Activated T-cell treated with anti-CD3 and anti-CD28 coated beads, Interleukin-2, amount 50 U/mL, for 48 hours (primary cell): ENCODE measurements at places on chromosomes 5 and 9.

DNA sequence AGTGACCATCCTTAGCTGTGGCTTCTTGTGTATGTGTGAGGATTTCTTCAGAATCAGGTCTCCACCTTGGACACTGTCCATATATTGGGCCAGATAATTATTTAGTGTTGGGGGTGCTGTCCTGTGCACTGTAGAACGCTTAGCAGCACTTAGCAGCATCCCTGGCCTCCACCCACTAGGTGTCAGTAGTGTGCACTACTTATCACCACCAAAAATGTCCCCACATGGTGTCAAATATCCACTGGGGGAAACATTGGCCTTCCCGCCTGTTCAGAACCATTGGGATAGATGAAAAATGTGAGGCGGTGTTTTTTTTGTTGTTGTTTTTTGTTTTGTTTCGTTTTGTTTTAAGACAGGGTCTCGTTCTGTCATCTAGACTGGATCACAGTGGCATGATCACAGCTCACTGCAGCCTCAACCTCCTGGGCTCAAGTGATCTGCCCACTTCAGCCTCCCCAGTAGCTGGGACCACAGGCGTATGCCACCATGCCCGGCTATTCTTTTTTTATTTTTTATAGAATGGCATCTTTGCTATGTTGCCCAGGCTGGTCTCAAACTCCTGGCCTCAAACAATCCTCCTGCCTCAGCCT, 67.7 kb downstream of the TENT4A start:
- peak; percentile 48 for DNase-seq

DNA sequence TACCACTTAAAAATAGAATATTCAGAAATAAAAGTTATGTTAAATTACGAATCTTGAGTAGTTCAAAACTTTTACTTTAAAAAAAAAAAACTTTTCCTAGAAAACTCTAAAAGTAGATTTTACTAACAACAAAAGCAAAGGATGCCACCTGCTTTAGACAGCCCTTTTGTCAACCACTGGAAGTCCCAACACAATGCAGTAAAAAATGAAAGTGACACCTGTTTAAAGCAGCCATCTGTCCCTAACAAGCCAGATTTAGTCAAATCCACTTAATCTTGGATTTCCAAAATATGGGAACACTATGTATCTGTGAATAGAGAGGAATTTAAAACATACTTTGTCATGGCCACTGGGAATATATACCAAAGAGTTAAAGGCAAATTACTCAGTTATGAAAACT, 3.8 kb downstream of the RFX3 start:
- DNase-seq, result no peak

- DNase-seq, result peak; percentile 72
Observed at GRCh38 chr5:177312649-177313181, 1.0 kb upstream of the MXD3 start.

- DNase-seq, result no peak
Observed at GRCh38 chr5:25451294-25451693, 806.5 kb upstream of the CDH10 start.

DNA sequence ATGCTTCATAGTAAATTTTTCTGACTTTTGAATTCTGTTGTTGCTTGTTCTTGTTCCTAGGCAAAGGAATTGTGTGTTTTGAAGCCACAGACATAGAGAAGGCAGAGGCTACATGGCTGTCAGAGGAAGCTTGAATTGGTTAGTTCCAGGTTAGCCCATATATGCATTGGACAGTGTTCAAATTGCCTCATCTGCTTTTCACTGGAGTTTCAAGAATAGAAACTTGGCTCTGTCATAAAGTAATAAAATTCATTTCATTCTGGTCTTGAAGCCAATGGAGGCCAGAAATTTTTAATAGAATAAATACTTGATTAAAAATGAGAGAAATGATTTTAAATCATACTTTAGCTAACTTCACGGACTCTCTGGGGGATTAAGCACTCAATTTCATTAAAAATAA, 178.0 kb downstream of the YIPF5 start:
- DNase-seq, result no peak
